ENCODE measurements at places on chromosomes 1 and 21. TPM values are rescaled to one million over a fixed set of nuclear protein-coding genes. Genes with fewer than 3 reads are reported as not detected.

The TMEM61 gene
- not detected for total RNA-seq

The OR2AK2 gene
- total RNA-seq = not detected

DNA sequence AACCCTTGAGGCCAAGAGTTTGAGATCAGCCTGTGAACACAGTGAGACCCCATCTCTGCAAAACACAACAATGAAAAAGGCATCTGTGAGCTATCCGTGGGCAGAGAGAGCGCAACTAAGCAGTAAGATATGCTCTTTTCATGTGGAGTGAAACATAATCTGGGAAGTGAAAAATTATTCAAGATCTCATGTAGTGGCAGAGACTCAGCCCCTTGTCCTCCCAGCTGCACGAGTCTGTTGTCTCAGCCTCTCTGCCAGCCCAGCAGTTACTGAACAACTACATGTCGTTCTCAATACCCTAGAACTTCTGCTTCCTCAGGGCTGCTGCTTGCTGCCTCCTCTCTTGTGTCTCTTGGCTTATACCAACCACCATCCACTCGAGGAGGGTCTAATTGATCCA is 61.3 kb upstream of the WDR26 start:
- no peak for DNase-seq

GRCh38 chr1:165875171-165875570 is 47.8 kb downstream of the UCK2 start:
- no peak for DNase-seq

DNA sequence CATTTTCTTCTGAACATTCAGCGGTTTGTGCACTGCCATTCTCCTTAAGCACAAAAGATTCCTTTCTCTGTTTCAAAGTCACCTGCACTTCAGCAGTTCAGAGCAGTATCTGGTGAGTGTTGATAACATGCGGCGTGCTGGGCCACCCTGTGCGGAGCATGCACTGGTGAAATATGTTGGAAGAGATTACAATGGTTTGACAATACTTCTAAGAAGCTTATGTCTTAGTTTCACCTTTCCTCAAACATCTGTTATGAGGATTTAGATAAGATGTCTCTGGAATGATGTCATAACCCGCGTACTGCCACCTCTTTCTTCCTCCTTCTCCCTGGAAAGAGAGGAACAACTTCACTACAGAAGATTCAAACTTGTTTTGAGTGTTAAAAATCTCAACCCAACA is 650.3 kb downstream of the AJAP1 start:
- no peak for DNase-seq

The CD52 gene
- not detected for total RNA-seq

GRCh38 chr1:233738850-233739249 is 124.9 kb downstream of the KCNK1 start:
- DNase-seq = no peak

DNA sequence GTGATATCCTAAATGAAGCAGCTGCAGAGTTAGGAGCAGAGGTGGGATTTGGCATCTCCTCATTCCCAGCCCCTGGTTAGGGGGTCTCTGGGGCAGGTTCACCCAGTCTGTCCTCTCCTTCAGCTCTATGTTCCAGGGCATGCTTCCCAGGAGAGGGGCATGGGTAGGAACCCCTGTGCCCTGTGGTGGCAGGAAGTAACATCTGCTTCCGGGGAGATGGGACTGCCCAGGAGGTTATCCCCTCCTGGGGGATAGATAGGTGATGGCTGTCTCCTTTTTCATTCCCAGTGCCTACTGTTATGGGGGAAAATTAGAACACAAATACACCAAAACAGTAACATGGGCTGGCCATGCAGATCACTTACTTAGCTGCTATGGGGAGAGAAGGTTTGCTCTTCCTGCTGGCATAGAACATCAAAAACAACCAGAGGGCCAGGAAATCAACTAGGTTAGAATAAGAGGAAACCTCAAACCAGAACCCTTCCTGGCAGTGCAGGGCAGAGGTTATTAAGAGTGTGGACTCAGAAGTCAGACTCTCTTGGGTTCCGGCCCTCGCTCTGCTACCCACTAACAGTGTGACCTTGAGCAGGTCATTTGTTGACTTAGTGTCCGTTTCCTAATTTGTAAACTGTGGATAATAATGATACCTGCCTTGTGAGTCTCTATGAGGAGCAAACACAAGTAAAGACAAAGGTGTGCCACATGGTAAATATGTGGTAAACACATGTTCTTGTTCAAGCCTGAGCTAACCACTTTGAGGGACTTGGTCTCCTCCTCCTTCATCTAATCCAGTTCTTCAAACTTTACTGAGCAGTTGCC is 157.8 kb upstream of the JUN start:
- DNase-seq = no peak

GRCh38 chr1:47830641-47831333 is 166.4 kb downstream of the TRABD2B start:
- no peak for DNase-seq

The AMY2A gene
- not detected for total RNA-seq

DNA sequence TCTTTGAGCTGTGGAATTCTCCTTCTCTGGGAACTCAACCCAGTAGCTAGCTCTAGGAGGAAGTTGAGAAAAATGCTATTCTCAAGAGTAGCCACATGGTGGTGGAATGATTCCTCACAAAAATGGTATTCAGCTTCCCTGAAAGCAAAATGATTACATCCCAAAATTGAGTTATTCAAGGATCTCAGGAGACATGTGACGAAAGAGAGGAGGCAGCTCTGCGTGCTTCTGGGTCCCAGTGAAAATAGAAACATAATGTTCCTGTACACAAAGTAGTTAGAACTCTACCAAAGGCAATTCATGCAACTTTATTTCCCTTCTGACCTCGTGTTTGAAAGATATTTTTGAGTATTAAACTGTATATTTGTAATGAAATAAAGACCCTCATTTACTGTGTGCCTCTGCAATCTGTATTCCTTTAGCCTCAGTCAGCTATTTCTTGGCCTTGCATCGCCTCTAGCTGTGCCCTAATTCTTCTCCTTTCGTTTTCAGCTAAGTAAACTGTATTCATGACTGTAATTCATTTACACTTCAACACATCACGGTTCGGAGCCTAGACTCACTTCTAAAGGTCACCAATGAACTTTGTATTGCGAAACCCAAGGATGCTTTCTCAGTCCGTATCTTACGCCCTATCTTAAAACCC is 167.3 kb downstream of the FASLG start:
- DNase-seq = peak; percentile 75

GRCh38 chr1:211336161-211336560 is 9.5 kb downstream of the TRAF5 start:
- DNase-seq = no peak

The RGSL1 gene
- not detected for total RNA-seq

The MMP23B gene
- total RNA-seq = 3.2 TPM

GRCh38 chr1:111707906-111708305 is 31.3 kb downstream of the INKA2 start:
- DNase-seq = no peak

GRCh38 chr1:101245246-101245927 is 8.6 kb downstream of the S1PR1 start:
- DNase-seq = no peak

GRCh38 chr1:199102239-199102638 is 463.4 kb downstream of the PTPRC start:
- DNase-seq = no peak

The ERG gene
- 118 TPM for total RNA-seq

- no peak for DNase-seq
These were observed 6.7 kb upstream of the NPHP4 start for GRCh38 chr1:5998906-5999301.

GRCh38 chr1:48245106-48245505 is 22.6 kb downstream of the SLC5A9 start:
- DNase-seq = no peak

GRCh38 chr1:110426854-110427253 is 19.4 kb upstream of the LAMTOR5 start:
- no peak for DNase-seq

The TMEM269 gene
- not detected for total RNA-seq

DNA sequence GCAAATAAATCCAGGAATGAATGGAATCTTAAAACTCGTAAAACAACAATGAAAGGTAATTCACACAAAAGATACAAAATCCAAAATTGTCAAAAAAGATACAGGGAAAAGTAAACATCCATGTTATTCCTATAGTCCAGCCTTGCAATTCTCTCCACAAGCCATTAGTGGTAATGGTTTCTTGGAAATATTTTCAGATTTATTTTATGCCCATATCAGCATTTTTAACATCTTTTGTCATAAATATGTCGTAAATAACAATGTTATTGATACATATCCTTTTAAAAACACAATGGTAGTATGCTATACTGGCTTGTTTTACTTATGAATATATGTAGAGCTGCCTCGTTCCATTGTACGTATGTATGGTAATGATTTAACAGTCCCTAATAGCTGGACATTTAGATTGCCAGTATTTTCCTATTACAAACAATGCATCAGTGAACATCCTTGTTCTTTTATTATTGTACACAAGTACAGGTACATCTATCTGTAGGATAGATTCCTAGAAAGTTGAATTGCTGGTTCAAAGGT is 30.6 kb downstream of the DNTTIP2 start:
- DNase-seq = no peak

- DNase-seq = no peak
These were observed 51.2 kb downstream of the GIPC2 start for GRCh38 chr1:78096976-78097375.

GRCh38 chr1:25501235-25502058 is 42.0 kb upstream of the LDLRAP1 start:
- no peak for DNase-seq

- DNase-seq = peak; percentile 22
These were observed 84.2 kb downstream of the LBR start for GRCh38 chr1:225343618-225344017.

DNA sequence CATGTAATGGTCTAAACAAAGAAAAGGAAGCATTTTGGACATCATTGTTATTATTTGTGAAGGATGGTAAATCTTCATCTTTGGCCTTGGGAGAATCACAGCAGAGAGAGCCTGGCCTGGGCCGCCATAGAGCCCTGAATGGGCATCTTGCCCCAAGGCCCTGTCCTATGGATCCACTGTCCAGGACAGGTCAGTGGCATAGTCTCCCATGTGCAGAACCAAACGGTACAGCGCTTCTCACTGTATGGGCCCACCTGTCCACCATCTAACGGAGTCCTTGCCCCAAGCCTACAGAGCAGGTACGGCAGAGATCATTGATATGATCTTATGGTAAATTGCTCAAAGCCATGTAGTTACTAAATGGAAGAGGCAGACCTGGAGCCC is 185.7 kb downstream of the FOXD2 start:
- DNase-seq = no peak

- DNase-seq = no peak
These were observed 66.7 kb upstream of the ANGPTL3 start for GRCh38 chr1:62530516-62531154.
